ENCODE measurements at places on chromosomes 12 and 14.

DNA sequence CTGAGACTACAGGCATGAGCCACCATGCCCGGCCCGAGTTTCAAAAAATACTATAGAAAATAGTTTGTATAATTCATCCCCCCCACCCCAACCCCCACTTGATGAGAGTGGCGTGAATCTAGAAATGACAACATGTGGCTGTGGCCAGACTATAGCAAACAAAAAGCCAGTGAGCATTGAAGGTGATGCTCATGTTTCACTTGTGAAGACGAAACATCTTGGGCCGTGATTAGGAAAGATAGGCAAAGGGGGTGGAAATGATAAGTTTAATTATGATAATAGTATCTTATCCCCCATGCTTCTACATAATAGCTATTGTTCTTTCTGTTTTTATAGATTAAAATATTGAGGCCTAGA is 8.5 kb downstream of the BORCS5 start:
- DNase-seq = no peak

GRCh38 chr12:124298685-124299410 is 4.0 kb downstream of the RFLNA start:
- no peak for DNase-seq

- DNase-seq = no peak
Observed at GRCh38 chr14:23624830-23625404, 11.2 kb upstream of the DHRS2 start.

DNA sequence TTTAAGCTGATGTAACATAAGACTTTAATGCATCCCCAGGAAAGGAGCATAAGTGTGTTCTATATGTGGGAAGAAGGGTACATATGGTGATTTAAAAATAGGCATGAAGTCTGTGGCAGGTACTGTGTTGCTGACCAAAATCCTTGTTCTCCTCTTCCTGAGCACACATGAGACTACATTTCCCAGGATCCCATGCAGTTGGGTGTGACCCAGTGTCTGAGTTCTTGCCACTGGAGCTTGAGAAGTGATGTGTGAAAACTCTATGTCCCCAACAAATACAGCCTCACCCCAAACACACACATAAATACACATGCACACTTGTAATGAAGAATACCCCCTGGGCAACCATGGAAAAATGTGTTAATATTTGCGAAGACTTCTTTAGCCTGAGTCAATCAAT is 8.5 kb upstream of the SMIM10L1 start:
- DNase-seq = no peak

- DNase-seq = no peak
Observed at GRCh38 chr14:65164825-65165135, 62.5 kb upstream of the MAX start.

GRCh38 chr14:77141214-77142004 is at the start of gene ZDHHC22:
Gene ZDHHC22 (minus strand): TSS chr14:77141791. CDS start chr14:77139738, 2,053 bp downstream.
- DNase-seq = no peak

- DNase-seq = no peak
Observed at GRCh38 chr12:89390802-89391673, 38.7 kb upstream of the DUSP6 start.

DNA sequence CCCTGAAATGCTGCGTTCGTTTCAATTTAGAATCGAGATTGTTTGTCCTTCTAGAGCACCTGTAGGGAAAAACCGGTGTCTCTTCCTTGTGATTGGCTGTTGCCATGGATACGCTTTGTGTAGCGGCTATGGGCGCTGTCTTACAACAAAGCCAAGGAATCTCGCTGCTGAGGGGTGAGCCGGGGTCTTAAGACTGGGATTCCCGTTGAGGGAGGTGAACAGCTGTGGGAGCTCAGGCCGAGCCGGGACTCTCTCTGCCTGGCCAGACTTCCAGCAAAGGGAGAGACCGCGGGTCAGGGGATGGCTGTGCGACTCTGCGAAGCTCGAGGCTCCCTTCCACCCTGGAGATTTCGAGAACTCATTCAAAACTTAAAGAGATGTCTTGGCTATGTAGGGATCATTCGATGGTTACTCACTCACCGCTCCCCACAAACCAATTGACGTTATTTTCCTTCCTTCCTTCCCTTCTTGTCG is at the start of the genes LRRIQ1 and TSPAN19:
TSS of gene LRRIQ1 (plus strand) at position 118 of the 474 bp plus-strand sequence. CDS start 1,826 bp downstream, outside the sequence.
TSS of gene TSPAN19 (minus strand) at position 44 of the 474 bp plus-strand sequence. CDS start 6,331 bp downstream, outside the sequence.
- peak; percentile 89 for DNase-seq

Measured in COLO829 (cell line).